ENCODE measurements at places on chromosomes 13 and 19.

DNA sequence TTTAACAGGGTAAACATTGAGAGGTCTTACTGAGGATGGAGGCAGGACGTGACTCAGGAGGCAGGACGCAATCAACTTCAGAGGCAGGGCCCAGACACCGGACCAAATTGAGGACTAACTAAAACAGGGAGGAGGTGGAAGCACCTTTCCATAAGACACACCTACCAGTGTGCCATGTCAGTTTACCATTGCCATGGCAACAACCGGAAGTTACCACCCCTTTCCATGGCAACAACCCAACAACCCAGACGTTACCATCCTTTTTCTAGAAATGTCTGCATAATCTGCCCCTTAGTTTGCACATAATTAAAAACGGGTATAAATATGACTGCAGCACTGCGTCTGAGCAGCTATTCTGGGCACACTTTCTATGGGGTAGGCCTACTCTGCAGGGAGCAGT, 53.5 kb upstream of the SOX21 start:
- DNase-seq = no peak

GRCh38 chr13:49023431-49023830, 47.7 kb downstream of the FNDC3A start:
- DNase-seq = no peak

GRCh38 chr19:5951338-5951861, 26.5 kb downstream of the RANBP3 start:
- no peak for DNase-seq

DNA sequence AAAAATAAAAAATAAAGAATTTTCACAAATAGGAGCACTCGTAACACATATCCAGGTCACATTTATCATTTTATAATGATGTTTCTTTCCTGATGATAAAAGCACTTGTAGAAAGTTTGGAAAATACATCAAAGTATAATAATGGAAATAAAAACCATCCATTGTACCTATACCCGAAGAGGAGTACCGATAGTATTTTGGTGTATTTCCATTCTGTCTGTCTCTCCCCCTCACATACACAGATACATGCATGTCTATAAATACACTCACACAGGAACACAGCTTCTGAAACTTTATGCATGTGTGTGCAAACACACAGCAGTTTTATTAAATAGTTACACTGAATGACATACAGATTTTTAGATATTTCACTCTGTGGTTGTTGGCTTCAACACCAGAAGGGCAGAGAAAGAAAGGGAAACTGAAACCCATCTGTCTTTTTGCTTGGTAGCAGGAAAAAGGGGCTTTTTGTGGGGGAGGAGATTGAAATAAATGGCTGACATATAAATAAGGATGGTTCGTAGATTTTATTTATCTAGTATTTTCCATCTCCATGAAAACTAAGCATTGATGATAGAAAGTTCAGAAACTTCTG, 114.8 kb downstream of the LRCH1 start:
- DNase-seq = no peak

GRCh38 chr19:42290523-42291434, 11.2 kb upstream of the PRR19 start:
- DNase-seq = no peak

- DNase-seq = no peak
Observed at GRCh38 chr19:46478356-46478986, 7.1 kb upstream of the PNMA8A start.

GRCh38 chr13:32881074-32881776, 135.0 kb upstream of the KL start:
- no peak for DNase-seq

GRCh38 chr19:15962319-15962718, 13.5 kb downstream of the OR10H4 start:
- no peak for DNase-seq

GRCh38 chr13:23518231-23518630, 52.0 kb upstream of the TNFRSF19 start:
- DNase-seq = no peak

DNA sequence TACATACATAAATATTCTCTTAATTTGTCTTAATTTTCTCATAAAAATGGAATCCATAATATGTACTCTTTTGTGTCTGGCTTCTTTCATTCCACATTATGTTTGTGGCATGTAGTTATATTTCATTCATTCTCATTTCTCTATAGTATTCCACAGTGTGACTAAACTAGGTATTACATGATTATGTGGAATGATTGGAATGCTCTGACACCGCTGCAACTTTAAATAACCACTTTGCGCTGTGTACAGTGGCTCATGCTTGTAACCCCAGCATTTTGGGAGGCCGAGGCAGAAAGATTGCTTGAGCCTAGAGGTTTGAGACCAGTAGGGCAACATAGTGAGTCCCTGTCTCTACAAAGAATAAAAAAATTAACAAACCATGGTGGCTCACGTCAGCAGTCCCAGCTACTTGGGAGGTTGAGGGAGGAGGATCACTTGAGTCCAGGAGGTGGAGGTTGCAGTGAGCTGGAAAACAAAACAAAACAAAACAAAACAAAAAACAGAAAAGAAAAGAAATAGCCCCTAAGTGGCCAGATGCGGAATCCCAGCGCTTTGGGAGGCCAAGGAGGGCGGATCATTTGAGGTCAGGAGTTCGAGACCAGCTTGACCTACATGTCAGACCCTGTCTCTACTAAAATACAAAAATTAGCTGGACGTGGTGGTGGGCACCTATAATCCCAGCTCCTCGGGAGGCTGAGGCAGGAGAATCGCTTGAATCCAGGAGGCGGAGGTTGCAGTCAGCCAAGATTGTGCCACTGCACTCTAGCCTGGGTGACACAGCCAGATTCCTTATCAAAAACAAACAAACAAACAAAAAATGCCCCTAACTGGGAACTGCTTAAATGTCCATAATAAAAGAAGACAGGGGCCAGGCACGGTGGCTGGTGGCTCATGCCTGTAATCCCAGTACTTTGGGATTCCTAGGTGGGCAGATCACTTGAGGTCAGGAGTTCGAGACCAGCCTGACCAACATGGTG, 8.0 kb upstream of the SAE1 start:
- no peak for DNase-seq

- no peak for DNase-seq
Observed at GRCh38 chr19:57599377-57599760, 316 bp upstream of the ZNF530 start.

- DNase-seq = no peak
Observed at GRCh38 chr13:91659256-91660075, 261.0 kb downstream of the GPC5 start.

DNA sequence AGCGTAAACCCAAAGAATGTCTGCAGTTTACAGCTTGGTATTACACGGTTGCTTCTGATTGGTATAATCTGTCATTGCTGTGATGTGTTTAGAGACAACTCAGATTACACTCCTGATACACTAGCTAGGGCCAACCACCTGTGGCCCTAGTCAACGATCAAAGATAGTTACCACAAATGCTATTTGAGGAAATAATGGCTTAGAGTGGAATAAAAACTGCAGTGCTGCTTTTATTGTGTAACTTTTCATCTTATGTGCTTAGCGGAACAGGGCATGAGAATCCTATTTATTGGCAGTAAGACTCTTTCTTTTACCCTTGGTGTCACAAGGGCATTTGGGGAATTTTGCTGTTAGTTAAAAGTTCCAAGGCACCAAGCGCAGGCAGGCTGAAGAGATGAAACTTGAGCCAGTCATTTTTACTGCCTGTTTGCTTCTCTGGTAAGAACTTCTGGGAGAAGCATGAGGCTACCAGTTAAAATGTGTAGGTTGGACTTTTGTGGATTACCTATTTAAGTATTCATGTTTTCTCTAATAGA, 363.3 kb downstream of the KCNRG start:
- no peak for DNase-seq

GRCh38 chr19:12692960-12693359, 3.5 kb downstream of the FBXW9 start:
- DNase-seq = no peak

- DNase-seq = no peak
Observed at GRCh38 chr19:11165486-11166030, 10.0 kb upstream of the SPC24 start.

DNA sequence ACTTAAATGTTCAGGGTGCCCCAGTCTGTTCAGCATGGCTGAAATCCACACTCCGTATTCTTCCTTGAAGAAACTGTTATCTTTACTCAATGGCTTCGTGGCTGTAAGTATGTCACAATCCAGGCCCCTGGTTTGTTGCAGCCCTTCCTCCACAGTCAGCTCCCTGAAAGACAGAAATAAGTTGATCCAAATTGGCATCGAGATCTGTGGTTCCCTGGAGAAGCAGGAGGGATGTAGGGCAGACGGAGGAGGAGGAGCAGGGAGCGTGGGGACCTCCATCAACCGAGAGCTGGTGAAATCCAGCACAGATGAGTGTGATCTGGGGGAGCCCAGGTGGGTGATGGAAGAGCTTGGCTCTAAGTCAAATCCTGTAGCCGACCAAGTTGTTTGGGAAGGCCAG, 304 bp downstream of the TSPAN16 start:
- DNase-seq = no peak

- DNase-seq = no peak
Observed at GRCh38 chr13:90884066-90884465, 463.4 kb upstream of the MIR17HG start.

GRCh38 chr13:27658546-27658945, 36.9 kb downstream of the POLR1D start:
- DNase-seq = no peak

- DNase-seq = no peak
Observed at GRCh38 chr13:28741084-28741491, 22.3 kb upstream of the SLC46A3 start.

GRCh38 chr13:32663660-32664059, 77.4 kb downstream of the PDS5B start:
- no peak for DNase-seq
